Fibroblast of the aortic adventitia (primary cell): ENCODE measurements at places on chromosomes 4 and X. TPM values are rescaled to one million over a fixed set of nuclear protein-coding genes. Genes with fewer than 3 reads are reported as not detected.

FAM120C gene
- total RNA-seq, result 4.2 and 10.5 TPM in 2 replicates

SERTM2 gene
- not detected in 2 replicates for total RNA-seq

ANK2 gene
- total RNA-seq, result 190 and 200 TPM in 2 replicates

BEX2 gene
- total RNA-seq, result 1.6 and 14.3 TPM in 2 replicates

PRICKLE3 gene
- 2.9 and 5.0 TPM in 2 replicates for total RNA-seq

CPE gene
- total RNA-seq, result 79.4 and 116 TPM in 2 replicates

CSAG3 gene
- not detected in 2 replicates for total RNA-seq

SMS gene
- total RNA-seq, result 46.3 and 214 TPM in 2 replicates

UCP1 gene
- not detected in 2 replicates for total RNA-seq

ANXA3 gene
- total RNA-seq, result 12.3 and 31.2 TPM in 2 replicates
